Heart left ventricle (tissue), 16 donors: ENCODE measurements at places on chromosomes 12 and 14. TPM values are rescaled to one million over a fixed set of nuclear protein-coding genes. Genes with fewer than 3 reads are reported as not detected.

DNA sequence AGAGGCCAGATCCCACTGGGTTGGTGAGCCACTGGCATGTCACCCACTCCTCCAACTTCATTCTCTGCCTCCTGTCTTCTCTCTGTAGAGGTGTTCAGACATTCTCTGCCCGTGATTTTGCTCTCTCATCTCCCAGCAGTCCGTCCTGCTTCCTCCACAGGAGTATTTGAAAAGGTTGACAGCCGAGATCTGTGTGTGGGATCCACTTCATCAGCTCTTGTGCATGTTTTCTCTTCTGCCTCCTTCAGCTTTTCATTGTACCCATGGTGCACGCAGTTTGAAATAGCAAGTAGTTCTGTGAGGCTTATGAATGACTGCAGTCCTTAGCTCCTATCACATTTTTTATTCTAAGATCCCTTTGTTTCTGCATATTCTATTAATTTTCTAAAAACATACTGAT is 34.8 kb downstream of the ZC3H14 start:
- DNase-seq = no peak

GLI1 gene
- total RNA-seq = 0.79 TPM

DNA sequence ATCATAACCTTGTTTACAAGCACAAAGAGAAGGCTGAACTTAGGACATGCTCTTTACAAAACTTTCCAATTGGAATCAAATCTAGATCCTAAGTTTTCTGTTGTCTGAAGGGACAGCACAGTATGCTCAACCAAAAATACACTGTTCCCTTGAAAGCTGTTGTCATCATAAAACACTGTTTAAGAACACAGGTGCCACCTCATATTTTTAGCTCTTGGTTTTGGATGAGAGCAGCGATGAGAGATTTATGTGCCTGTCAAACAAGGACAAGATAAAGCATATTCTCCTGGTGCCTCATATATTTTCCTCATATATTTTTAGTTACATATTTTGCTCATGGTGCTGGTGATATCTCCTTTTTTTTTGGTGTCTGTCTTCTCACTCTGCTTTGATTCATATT is 788.4 kb downstream of the AACS start:
- DNase-seq = no peak

GRCh38 chr12:116241157-116241759 is 36.2 kb downstream of the MED13L start:
- DNase-seq = no peak

SPX gene
- 7.2 TPM for total RNA-seq

GRCh38 chr12:24608637-24609285 is 340.1 kb downstream of the BCAT1 start:
- no peak for DNase-seq

HOXC4 gene
- total RNA-seq = 1.2 TPM

SPRYD4 gene
- 2.2 TPM for total RNA-seq

DNA sequence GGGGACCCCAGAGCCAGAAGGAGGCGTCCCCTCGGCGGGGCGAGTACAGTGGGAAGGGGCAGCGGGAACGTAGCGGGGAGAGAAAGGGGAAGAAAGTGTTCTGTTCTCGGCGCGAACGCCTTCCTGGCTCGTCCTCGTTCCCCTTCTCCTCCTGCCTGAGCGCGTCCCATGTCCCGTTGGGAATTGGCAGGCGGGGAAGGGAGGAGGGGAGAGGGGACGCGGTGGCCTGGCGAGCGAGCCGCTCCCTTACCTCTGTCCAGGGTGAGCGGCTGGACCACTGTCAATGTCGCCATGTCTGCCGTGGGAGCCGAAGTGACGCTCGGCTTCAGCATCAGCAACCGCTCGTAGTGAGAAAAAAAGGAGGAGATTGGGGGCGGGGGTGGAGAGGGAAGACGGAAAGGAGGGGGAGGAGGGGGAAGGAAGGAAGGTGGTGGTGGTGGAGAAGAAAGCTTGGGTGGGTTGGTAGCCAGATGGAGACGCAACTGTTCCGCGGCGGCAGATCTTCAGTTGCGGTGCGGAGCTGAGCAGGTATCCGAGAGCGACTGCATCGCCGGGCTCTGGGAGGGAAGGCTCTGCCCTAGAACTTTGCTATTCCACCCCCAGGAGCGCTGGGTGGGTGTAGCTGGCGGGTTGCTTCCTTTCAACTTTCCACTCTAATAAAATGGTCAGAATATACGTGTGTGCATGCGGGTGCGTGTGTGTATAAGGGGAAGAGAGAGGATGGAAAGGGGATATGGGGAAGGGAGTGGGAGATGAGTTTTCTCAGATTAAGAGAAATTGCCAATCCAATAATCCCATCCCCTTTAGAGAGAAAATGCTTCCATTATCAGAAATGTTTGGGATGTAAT is at the start of gene LIN7A:
LIN7A (minus strand) TSS at position 544 of the 848 bp plus-strand sequence; CDS start at position 332, 212 bp downstream.
- DNase-seq = peak; percentile 80

DNA sequence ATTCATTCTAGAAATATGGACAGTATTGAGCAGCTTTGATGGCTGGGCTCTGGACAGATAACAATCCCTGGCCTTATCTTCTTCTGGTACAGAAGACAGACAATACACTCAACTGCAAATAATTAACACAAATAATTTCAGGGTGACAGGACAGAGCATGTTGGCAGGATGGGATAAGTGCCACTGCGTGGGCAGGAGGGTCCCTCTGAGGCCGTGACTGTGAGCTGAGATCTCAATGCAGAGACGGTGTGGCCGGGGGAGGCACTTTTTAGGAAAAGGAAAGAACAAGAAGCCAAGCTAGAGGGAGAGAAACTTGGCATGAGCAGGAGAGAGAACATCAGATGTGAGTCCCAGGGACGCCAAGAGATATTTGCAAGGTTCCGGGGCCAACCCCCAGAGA is 8.1 kb downstream of the SYNE3 start:
- no peak for DNase-seq

SAV1 gene
- 33.2 TPM for total RNA-seq

DNA sequence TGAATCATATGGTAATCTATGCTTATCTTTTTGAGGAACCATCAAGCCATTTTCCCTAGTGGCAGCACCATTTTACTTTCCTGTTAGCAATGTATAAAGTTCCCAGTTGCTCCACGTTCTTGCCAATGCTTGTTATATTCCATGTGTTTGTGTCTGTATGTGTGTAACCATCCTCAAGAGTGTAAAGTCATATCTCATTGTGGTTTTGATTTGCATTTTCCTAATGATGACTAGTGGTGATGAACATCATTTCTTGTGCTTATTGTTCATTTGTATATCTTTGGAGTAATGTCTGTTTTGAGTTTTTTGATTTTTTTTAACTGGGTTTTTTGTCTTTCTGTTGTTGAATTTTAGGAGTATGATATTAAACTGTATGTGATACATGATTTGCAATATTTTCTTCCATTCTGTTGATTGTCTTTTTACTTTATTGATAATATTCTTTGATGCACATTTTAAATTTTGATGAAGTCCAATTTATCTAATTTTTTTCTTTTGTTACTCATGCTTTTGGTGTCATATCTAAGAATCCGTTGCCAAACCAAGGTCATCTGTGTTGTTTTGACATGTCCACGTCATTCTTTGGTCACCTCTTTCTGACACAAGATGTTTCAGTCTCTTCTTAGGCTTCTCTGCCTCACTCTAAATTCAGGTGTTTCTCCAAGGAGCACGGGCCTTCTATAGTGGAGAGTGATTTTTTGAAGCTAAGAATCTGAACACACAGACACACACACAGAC is 36.1 kb downstream of the PPHLN1 start:
- no peak for DNase-seq

- DNase-seq = peak; percentile 57
These were observed 651.6 kb upstream of the TBX3 start for GRCh38 chr12:115335594-115335993.

GRCh38 chr12:93317227-93317626 is 60.5 kb upstream of the NUDT4 start:
- no peak for DNase-seq

INSM2 gene
- total RNA-seq = not detected

GRCh38 chr12:28040246-28040645 is 67.7 kb upstream of the PTHLH start:
- DNase-seq = no peak

DNA sequence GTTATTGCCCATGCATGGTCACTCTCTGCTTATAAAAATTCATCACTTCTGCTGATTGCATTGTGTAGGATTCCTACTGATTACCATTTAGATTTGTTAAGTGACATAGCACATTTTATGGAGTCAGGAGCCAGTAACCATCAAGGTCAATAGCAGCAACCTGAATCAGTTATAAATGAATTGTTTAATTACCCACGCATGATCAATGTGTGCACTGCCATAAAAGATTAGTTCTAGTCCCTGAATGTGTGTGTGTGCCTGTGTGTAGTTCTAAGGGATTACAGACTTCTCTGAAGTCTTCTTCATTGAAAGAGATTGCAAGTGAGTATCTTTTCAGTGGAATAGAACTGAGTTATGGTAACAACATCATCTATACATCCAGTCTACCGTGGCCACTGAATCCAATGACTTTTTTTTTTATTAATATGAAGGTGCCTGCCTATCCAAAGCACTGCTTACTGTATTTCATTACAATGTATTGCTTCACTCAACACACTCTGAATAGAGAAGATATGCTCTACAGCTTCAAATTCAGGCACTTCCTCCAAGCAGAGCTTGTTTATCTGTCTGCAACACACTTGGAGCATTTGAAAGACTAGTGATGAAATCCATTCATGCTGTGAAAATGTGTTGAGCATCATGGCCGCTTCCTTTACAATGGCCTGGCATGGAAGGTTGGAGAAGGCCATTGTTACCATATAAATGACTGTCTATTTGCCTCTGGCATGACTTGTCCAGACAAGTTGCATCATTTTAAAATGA is 381.7 kb downstream of the DIO2 start:
- DNase-seq = no peak

GRCh38 chr14:104843442-104844305 is 21.4 kb upstream of the CEP170B start:
- DNase-seq = no peak
